ENCODE measurements at places on chromosomes 6 and 20. TPM values are rescaled to one million over a fixed set of nuclear protein-coding genes. Genes with fewer than 3 reads are reported as not detected.
A peak's percentile ranks its signal among the peaks of the same experiment; 100 is the strongest.

DNA sequence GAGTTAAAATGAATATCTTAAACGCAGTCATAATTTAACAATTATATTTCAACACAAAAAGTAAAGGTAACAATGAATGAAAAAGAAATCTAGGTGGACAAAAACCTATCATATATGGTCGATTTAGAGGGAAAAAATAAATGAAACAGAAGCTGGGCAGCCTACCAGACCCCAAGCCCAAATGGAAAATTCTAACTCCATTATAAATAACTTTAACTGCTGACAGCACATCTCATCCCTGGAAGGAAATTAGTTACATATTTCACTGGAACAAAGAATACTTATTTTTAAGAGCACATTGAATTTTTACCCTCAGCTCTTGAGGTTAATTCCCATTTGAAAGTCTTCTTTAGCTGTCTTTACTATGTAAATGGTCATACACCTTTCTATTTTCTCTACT is 39.1 kb downstream of the COL12A1 start:
- no peak for DNase-seq

DNA sequence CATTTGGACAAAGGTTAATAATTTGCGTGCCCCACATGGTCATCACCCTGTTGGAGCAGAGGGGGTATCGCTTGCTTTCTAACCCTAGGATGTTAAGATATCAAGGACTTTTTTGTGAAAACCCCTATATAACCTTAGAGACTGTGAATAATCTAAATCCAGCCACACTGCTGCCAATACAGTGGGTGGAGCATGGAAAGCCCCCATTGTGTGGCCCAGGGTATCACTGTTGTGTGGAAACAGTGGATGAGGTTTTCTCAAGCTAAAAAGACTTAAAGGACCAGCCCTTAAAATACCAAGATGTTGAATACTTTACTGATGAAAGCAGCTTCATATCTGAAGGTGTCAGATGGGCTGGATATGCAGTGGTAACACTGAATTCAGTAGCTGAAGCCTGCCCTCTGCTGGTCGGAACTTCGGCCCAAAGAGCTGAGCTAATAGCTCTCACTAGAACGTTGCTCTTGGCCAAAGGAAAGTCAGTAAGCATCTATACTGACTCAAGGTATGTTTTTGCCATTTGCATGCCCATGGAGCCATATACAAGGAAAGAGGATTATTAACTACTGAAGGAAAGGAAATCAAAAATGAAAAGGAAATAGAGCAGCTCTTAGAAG is 695.2 kb downstream of the PHF3 start:
- peak; percentile 94 for DNase-seq

DNA sequence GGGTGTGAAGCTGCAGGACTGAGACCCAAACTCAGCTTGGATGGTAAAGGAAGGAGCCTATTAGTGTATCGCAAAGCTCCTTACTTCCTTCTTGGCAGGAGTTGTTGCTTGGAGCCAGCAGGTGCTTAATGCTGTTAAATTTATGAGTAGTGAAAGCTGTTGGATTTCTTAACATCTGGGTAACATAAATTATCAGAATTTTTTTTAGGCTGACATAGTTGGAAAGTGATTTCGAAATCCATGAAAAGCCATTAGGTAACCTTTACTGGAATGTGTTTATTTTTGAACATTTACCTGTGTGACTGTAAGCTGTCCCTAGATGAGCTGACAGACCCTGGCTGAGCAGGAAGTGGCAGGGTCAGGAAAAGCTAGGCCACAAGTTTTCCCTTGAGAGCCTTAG is 470.4 kb upstream of the SLC35B3 start:
- DNase-seq, result peak; percentile 49

GRCh38 chr20:63850689-63851547 is 10.4 kb upstream of the ABHD16B start:
- DNase-seq, result peak; percentile 39

DNA sequence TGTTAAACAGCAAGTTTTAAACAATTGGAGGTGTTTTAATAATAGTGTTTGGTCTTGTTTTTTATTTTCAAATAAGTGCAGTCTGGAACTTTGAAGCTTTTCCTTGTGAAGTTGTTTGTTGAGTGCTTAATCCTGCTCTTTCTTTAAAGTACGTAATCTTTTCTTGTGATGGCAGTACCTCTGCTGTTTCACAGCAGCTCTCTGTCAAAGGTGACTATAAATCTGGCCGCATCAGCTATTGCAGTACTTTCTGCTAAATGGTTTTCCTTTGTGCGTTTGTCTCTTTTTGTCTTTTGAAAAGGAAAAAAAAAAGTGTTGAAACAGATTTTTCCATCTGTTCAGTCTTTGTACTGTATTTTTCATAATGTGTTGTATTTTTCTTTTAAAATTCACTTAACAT is 12.7 kb downstream of the STXBP5 start:
- DNase-seq, result no peak

GRCh38 chr6:155325700-155326516 is 11.6 kb upstream of the TFB1M start:
- DNase-seq, result peak; percentile 66

DNA sequence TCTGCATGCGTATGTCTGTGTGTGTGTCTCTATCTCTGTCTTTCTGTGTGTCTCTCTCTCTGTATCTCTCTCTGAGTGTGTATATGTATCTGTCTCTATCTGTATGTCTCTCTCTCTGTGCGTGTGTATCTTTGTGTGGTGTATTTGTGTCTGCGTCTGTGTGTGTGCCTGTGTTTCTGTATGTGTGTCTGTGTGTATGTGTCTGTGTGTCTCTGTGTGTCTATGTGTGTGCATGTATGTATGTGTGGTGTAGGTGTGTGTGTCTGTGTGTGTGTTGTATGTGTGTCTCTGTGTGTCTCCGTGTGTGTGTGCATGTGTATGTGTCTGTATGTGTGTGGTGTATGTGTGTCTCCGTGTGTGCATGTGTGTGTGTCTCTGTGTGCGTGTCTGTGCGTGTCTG is 243.0 kb upstream of the FOXQ1 start:
- DNase-seq, result no peak

GRCh38 chr6:54320871-54321270 is 12.6 kb downstream of the TINAG start:
- no peak for DNase-seq

DNA sequence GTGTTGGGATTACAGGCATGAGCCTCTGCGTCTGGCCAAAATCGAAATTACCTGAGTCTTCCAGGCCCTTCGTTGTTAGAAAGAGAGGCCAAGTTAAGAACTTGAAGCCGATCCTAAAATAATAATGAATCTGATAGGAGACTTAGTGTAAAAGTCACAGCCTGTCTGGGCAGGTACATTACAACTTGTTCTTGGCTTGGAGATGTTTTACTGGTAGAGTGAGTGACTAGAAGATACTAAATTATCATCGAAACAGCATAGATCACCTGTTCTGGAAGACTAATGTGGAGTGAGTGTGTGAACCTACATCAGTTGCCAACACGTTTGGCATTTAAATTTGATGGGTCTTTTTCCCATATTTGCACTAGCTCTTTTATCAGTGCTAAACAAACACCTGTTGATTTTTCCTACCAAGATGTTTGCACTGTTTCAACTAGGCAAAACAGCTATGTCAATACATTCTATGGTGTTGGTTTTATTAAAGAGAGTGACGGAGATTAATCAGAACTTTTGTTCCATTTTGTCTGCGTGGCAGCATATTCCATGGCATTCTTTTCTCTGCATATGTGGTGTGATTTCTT is 4.6 kb upstream of the TMEM217 start:
- no peak for DNase-seq

DNA sequence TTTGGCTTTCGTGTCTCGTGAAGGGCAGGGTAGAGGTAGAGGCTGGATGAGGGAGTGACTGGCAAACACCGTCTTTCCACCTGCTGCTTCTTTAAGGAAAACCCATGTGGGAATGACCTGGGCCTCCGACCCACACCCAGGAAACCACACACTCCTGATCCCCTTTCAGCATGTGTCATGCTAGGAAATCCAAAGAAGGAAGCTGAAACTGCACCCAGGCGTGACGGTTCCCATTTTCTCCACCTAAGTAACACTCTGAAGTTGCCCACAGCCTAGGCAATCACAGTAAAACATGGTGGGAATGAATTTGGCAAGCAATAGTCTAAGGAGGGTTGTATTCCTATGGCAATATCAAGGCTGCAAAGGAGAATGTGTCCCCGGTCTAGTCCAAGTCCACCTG is 538.4 kb upstream of the NOX3 start:
- no peak for DNase-seq

GRCh38 chr6:87583822-87584221 is 6.0 kb downstream of the RARS2 start:
- DNase-seq, result no peak

- DNase-seq, result no peak
These were observed 191.7 kb upstream of the ZNF217 start for GRCh38 chr20:53785320-53785719.

- no peak for DNase-seq
These were observed 254.6 kb upstream of the PRDM1 start for GRCh38 chr6:105831311-105832097.

DNA sequence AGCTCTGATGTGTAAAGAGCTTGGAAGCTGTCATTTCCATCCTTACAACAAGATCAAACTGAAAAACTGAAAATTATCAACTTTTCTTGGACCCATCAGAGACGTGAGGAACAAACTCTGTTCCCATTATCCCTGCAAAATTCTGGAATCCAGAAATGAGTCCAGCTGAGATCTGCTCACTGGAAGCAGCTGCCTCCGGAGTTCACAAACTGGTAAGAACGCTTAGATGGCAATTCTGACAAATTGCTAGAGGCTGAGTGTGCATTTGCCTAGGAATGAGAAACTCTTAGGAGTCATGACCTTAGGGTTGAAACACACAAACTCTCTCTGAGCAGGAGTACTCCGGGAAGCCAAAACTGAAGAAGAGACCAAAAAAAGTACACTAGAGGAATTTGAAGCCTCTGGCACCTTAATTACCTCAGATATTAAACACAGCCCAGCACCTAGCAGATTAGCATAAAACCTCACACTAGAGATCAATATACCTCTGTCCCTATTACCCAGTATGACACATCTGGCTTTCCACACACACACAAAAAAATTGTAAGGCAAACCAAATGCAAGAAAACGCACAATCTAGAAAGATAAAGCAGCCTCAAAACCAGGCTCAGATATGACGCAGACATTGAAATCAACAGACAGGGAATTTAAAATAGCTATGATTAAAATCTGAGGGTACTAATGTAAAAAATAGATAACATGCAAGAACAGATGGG is 233.5 kb upstream of the SGK1 start:
- DNase-seq, result no peak

DNA sequence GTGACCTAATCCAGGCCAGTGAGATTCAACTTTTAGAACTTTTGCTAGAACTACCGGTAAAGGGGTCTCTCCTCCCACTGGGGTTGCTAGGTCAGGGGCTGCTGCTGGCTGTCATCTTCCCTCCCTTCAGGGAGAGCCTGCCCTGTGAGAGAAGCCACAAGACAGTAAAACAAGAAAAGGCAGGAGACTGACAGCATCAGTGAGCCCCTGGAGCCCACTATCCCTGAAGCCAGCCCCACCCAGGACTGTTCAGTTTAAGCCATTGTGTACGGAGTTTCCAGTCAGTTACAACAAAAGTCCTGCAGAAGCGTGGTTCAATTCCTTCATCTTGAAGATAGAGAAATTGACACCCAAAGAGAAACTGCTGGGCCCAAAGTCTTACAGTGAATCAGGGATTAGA is 7.9 kb upstream of the BMP7 start:
- no peak for DNase-seq

DNA sequence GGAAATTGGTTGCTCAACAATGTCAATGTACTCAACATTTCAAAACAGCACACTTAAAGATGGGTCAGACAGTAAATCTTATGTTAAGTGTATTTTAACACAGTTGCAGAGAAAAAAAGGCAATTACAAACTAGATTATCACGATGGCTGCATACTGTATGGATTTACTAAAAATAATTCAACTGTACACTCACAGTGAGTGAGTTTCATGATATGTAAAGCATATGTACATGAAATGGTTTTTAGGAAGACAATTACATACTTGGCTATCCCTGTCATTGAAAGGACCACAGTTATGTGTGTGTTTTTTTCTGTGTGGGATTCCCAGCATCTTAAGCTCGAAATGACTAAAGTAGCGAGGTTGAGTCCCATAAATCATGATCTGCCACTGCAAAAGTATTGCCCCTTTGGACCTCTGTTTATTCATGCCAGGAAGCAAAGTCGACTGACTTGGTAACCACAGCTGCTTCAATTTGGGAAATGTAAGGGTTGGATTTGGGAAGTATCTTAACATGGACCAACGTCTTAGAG is 5.5 kb upstream of the SALL4 start:
- no peak for DNase-seq

GRCh38 chr20:57435105-57435497 is 43.9 kb downstream of the RBM38 start:
- DNase-seq, result no peak

GRCh38 chr6:1082285-1082935 is 229.5 kb upstream of the FOXQ1 start:
- no peak for DNase-seq

GRCh38 chr20:1273366-1273765 is 7.3 kb downstream of the SNPH start:
- DNase-seq, result no peak

DNA sequence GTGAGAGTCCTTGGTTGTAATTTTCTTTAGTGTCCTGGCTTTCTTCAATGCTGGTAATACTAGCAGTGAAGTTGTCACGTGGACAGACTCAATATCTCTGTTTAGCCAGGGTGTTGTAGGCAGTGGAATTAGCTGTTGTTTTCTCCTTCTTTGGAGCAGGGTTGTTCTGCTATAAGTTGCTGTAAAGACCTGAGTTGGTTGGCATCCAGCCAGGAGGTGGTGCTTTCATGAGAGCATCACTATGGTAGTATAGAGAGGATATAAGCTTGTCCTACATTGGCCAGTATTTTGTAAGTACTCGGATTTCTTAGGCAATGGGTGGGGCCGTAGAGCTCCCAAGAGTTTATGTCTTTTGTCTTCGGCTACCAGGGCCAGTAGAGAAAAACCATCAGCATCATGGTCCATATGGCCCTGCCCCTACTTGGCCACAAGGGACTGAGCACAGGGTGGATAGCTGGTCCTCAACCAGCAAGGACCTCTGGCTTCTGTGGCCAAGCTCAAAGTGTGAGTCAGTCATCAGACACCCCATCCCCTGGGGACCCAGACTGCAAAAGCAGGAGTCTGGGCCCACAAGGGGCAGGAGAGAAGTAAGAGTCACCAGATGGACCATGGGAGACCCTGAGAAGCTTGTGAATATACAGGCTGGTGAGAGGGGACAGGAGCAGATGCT is 127.9 kb upstream of the NXT1 start:
- no peak for DNase-seq

- no peak for DNase-seq
These were observed 340.2 kb upstream of the CHD6 start for GRCh38 chr20:41958391-41958790.

- peak; percentile 24 for DNase-seq
These were observed 5.2 kb downstream of the NCOA3 start for GRCh38 chr20:47506850-47507249.

Gene PEX6
- 11.5 TPM for total RNA-seq

Gene KIAA1755
- not detected for total RNA-seq

Gene SEMG1
- 0.46 TPM for total RNA-seq

Gene TCF15
- 2.2 TPM for total RNA-seq

Gene SLC4A11
- total RNA-seq, result 11.5 TPM

Gene ANKEF1
- total RNA-seq, result 13.1 TPM

Gene FOXP4
- 41.3 TPM for total RNA-seq
